HEK293T (cell line): ENCODE measurements at places on chromosomes 11 and 22.

DNA sequence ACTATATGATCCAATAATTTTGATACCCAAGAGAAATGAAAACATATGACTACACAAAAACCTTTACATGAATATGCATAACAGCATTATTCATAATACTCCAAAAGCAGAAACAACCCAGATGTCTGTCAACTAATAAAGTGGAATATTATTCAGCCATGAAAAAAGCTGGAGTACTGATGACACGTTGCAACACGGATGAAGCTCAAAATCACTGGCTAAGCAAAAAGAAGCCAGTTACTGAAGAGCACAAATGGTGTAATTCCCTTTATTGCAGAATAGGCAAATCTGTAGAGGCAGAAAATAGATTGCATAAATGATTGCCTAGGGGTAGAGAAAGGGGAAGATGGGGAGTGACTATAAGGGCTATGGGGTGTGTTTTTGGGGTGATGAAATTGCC lies 117.6 kb upstream of the FGF3 start:
- DNase-seq, result no peak

DNA sequence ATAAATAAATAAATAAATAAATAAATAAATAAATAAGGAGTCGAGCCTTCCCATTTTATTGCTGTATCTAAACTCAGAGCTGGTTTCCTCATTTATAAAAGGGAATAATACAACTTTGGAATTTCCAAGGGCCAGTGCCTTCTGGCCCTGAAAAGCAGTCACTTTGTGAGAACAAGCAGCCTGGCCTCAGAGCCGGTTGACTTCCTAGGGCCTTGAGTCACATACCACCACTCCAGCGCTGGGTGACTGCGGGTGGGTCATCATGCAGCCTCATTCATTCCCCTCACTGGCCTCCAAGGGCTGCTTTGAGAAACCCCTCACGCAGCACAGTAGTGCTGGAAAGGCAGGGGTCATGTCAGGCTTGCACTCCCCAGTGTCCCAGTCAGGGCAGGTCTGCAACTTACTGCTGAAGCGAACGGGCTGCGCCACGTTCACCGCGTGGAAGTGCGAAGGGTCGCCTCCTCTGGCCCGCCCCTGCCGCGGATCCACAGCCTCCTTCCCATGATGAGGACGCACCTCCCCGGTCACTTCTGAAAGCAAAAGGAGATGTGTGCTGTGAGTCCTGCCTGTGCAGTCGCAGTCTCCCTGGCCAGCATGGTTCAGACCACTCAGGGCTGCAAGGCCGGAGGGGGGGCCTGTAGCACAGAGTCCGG lies 54.4 kb downstream of the DGCR2 start:
- no peak for DNase-seq

DNA sequence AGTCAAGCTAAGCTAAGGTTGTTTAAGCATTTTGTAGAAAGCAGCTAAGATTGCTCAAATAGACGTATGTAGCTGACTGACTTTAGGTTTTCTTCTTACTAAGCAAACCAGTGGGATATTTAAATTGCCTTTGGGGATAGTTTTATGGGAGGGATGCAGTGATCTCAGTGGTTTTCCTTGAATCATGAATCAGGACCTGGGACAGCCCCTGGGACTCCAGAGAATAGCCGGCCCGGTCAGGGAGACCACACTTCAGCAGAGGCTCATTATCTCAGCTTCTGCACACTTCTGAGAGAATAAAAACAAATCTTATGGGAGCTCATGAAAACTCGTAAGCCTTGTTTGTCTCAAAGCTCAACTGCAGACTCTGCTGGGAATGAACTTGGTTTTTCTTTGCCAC lies at the start of gene OR9I1:
Gene OR9I1, minus strand, starts transcription at position 62 of the 400 bp plus-strand sequence. CDS start 6,086 bp downstream, outside the sequence.
- no peak for DNase-seq

DNA sequence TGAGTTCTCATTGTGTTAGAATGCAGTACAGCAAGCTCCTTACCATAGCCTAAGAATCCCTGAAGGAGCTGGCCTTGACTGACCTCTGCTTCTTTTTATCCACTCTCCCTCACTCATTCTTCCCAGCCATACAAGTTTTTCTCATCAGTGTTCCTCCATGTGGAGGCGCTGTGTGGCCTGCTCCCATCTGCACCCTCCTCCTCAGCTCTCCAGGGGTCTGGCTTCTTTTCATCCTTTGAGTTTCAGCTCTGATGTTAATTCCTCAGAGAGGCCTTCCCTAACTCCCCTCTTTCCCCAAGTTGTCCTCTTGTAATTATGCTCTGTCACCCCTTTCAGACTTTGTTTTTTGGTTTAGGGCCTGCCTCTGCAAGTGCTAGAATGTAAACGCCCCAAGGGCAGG lies 144.8 kb downstream of the WNT7B start:
- no peak for DNase-seq

GRCh38 chr22:38352436-38352835 lies 35.2 kb upstream of the CSNK1E start:
- DNase-seq, result no peak

DNA sequence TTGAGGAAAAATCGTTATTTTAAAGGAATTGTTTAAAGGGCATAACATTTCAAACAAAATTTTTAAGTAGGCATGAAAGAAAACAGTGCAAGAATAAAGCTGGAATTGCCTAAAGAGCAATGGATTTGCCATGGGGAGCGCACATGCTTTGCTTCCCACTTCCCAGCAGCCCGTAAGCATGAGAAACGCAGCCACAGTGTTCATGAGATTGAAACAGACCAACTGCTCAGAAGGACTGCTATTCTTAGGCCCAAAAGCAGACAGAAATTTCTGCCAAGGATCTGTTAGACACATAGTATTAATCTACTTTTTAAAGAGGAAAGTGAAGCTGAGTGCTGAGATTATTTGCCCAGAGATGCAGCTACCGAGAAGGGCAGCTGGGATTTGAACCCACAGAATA lies 34.2 kb upstream of the TSKU start:
- no peak for DNase-seq

GRCh38 chr22:30235687-30236170 lies 10.8 kb downstream of the LIF start:
- no peak for DNase-seq

DNA sequence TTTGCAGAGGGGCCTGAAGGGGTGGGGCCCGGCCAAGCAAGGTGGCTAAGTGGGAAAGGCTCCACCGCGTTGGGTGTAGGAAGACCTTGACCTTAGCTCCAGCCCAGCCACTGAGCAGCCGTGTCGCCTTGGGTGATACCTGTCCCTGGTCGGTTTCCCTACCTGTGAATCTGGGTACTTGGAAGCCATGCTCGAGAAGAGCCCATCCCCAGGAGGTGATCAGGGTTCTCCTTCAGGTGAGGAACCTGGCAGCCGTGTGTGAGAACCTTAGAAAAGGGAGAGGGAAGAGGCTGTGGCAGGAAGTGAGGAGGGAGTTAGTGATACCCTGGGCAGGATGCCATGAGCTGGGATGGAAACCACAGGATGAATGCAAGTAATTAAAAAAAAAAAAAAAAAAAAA lies 21.6 kb downstream of the PPARA start:
- no peak for DNase-seq
